Substantia nigra (tissue), 51 donors: ENCODE measurements at places on chromosomes 5 and 9.

GRCh38 chr9:134374301-134375010, 48.2 kb downstream of the RXRA start:
- DNase-seq = no peak

DNA sequence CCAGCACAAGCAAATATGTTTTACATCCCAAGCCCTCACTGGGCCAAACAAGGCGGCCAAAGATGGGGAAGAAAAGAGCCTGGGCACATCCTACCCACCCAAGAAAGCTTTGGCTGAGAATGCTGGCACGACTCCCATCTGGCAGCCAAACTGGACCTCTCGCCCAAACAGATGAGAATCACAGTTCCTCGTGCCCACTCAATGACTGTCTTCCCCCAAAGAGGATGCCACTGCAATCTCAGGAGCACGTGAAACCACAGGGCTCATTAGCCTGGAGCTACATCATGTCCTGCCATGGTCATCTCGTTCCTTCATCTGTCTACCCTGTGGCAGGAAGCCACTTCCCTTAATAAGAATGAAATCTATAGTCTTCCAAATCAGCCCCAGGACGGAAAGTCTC, 536.8 kb downstream of the BNC2 start:
- DNase-seq = no peak

DNA sequence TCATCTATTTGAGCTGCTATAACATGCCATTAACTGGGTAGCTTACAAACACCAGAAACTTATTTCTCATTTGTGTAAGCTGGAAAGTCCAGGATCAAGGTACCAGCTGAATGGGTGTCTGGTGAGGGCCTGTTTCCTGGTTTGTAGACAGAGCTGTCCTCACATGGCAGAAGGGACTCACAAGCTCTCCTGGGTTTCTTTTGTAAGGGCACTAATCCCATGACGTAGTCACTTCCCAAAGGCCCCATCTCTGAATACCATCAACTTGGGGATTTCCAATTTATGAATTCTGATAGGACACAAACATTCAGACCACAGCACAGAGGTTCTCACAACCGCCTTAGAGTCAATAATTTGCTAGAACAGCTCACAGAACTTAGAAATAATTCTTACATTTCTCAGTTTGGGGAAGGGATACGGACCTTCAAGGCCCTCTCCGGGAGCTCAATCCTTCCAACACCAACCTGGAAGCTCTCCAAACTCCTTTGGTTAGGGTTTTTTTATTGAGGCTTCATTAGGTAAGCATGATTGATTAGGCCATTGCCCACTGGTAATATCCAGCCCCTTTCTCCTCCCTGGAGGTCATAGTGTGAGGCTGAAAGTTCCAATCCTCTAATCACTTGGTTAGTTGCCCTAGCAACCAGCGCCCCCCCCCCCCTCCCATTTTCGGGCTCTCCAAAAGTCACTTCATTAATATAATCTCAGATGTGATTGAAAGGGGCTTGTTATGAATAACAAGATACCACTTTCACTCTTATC, 7.6 kb upstream of the DNAJA1 start:
- DNase-seq = no peak

GRCh38 chr9:70259512-70259802, 679 bp downstream of the SMC5 start:
- no peak for DNase-seq

DNA sequence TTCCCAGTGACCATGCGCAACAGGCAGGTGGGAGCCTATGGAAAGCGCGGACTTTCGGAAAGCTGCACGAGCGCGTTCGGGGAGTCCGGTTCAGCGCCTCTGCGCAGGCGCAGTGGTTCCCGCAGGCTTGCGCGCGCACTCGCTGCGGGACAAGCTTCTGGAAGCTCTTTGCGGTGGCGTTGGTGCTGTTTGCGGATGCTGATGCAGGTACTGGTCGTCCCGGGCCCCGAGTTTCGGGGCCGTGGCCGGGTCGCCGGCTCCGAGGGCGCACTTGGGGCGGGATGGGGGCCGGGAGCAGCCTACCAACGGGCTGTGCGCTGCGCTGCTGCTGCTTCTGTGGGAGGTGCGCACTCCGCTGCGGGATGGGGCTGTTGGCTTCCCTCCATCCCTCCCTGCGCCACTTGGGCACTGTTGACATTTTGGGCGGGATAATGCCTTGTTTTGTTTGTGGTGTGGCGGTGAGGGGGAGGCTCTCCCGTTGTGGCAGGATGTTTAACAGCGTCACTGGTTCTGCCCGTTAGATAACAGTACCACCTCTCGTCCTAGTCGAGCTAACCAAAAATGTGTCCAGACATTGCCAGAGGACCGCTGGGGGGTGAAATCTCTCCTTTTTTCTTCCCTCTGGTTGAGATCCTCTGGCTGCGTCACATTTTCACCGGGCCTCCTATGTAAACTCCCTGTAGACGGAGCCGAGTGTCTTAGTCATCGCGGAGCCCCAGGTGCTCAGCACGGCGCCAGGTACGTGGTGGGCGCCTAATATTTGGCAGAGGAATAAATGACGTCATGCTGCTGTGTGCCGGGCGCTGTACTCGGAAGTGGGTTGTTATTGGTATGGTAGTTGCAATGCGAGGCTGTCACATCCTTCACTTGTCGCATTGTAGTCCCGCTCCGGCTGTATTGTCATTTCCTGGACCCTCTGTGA, at the start of gene ZNF483:
TSS of gene ZNF483 (plus strand) at position 124 of the 922 bp plus-strand sequence. CDS start 2,217 bp downstream, outside the sequence.
- DNase-seq = peak; percentile 49

DNA sequence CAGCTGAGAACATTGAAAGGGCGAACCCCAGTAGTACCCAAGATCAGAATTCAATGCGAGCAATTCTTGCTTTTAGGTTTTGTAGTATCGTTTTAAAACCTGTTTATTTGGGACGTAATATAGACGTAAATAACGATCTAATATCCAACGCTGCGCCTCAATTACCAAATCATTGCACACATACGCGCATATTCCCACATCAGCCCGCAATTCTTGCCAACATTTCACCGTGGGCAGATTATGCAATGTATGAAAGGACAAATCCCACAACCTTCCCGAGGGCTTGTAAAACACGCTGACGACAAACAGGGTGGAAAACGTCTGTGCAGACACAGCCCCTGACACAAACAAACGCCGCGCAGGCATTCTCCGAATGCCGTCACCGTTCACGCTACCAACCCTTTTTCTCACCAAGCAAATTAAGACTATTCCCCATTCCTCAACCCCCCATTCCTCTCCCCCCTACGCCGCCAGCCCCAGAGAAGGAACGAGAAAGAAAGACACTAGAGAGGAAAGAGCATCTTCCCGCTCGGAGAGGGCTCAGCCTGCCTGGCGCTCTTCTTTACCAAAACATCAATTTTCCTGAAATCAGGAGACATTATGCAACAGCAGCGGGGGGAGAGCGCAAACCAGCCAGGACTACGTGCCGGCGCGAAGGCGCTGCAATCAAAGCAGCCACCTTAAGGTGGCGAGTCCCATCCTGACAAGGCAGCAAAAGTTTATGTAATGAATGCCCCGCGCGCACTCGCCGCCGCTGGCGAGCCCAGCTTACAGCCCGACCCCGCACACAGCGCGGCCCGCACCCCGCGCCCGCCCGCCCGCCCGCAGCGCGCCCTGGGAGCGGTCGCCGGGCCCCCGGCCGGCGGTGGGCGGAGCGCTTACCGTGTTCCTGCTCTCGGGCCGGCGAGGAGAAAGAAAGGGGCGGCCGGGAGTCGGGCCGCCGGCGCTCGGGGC, 597 bp downstream of the NFIL3 start:
- DNase-seq = peak; percentile 31
